ENCODE measurements at places on chromosomes 5 and 9. TPM values are rescaled to one million over a fixed set of nuclear protein-coding genes. Genes with fewer than 3 reads are reported as not detected.

The CORO2A gene
- total RNA-seq = 0.60 TPM

DNA sequence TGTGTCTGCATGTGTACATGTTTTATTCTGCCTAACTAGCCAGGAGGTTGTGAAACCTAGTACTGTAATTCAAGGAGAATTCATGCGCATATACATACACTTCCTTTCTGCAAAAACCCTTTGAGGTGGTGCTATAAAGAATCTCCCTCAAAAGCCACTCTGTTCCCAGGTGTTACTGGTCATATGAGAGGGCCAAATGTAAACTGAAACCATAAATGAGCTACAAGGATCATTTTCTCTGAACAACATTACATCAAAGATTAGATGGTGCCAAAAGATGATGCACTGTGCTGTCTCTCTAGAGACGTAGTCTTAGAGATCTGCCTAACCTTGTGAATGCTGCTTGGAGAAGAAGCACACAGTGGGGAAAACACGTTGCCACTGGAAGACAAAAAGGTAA, 15.7 kb downstream of the NREP start:
- DNase-seq = no peak

DNA sequence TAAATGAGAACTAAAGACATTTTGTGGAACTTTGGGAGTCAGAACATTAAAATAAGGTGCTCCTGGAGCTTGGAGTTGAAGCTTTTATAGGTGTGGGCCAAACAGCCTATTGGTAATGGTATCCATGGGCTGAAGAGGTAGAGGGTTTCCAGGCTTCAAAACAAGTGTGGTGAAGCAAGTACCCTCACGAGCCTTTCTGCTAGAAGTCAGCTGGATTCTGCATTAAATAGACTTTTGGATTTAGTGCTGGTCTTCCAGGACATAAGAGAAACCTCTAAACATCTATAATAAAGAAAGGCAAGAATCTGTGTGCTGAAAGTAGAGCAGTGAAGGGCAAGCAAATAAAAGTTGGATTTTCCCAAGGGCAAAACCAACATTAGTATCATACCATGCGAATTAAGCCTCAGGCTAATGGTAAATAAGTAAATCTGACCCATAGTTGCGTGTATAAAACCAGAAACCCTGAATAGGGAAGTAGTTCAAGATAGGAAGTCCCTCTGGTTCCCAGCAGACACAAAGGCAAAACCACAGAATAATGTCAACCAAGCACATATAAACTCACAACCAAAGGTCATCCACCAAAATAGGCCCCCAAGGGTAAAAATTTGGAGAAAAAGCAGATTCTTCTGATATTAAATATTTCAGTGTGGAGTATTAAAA, 306.3 kb downstream of the TLE4 start:
- no peak for DNase-seq

- DNase-seq = no peak
These were observed 661.6 kb upstream of the C9orf72 start for GRCh38 chr9:28234894-28235277.

Data from left cardiac atrium (tissue), 4 donors.